ENCODE measurements at places on chromosomes 6 and 20.

DNA sequence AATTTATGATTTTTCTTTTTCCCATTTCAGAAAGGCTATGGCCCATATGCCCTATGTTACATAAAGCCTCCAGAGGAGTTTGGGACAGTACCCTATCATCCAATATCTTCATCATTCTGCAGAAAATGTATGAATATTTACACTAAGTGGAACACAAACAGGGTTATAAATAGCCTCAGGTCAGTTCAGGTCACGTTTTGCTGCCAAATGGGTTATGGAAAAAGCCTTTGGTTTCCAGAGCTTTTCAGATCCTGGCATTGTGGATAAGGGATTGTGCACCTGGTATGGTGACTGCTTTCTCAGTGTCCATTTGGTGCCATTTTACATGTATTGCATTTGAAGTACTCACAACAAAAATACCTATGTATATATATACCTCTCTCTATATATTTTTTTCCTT lies 29.4 kb downstream of the UTRN start:
- no peak for DNase-seq

GRCh38 chr6:136639702-136640101 lies 89.5 kb upstream of the MAP7 start:
- DNase-seq: no peak

- no peak for DNase-seq
These were observed 180.4 kb upstream of the FOXQ1 start for GRCh38 chr6:1131285-1132079.

GRCh38 chr20:57426271-57426689 lies 35.1 kb downstream of the RBM38 start:
- DNase-seq: peak; percentile 63

GRCh38 chr6:76441875-76442274 lies 369.4 kb upstream of the IMPG1 start:
- DNase-seq: no peak

DNA sequence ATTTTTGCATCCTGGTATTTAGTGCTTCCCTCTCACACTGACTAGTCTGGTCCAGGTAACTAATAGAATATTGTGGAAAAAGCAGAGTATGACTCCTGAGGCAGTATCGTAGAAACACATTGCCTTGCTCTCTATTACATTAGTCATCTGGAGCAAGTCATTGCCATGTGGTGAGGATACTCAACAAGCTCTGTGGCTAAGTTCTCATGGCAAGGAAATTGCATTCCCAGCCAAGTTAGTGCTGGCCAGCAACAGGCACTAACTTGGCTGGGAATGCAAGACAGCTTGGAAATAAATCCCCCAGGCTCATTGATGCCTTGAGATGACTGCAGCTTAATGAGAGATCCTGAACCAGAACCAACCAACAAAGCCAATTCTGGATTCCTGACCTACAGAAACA lies 39.7 kb upstream of the HTR1B start:
- no peak for DNase-seq

DNA sequence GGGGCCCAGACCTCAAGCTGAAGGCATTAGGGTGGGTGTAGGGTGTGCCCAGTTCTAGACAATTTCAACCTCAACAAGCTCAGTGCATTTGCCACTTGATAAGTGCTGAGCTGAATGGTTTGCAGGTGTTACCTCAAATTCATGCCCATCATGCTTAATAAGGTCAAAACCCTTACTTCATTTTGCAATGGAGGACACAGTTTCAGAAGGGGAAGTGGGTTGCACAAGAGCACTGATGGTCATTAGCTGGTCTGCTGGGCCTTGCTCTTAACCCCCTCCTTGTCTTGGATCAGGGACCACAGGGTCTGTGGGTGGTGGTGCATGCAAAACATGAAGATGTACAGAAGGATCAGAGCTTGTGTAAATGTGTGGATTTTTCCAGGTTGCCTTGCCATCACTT lies 71.0 kb upstream of the SIRPA start:
- no peak for DNase-seq

DNA sequence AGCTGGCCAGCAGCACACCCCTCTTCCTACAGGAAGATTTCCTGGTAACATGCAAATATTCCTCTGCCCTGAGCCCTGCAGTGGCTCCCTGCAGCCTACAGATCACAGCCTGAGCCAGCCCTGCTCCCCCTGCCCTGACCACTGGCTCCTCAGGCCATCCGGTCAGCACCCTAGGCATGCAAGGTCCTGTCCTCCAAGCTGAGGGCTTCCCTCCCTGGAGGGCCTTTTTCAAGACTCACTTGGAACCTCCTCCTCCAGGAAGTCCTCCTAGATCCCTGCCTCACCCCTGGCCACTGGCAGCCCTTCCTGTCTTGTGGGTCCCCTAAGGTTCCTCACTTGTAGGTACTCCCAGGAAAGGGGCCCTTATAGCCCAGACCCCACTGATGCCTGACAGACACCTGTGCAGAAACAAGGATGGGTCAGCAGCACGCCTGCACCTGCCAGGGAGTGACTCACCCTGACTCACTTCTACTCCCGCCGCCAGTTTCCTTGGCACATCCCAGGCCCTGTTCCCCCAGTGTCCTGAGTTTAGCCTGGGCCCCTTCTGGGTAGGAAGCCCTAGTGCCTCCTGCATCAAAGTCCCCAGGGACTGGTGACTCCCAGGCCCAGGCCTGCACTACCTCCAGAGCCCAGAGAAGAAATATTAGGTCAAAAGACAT lies 3.2 kb downstream of the SLC4A11 start:
- DNase-seq: peak; percentile 28

- no peak for DNase-seq
These were observed 230.9 kb upstream of the DTNBP1 start for GRCh38 chr6:15893556-15894253.

DNA sequence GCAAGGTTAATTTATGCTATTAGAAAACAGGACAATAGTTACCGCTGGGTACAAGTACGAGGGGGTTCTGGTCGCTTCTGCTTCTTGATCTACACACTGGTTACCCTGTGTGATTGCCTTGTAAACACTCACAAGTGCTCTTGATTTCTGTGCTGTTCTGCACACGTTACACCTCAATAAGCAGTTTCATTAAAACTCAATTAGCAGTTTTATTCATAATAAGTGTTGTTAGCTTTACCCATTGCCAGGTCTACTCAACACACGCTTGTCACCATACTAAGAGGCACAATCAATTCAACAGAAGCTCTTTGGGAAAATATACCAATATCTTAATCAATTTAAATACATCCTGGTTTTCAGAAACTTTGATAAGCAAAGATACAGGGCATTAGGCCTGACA lies 20.4 kb downstream of the BMP7 start:
- no peak for DNase-seq
